Activated CD8-positive, alpha-beta memory T cell treated with anti-CD3 and anti-CD28 coated beads, Interleukin-2, amount 10 ng/mL, durations not matched to agents 7 days and 5 days (primary cell): ENCODE measurements at places on chromosomes 1 and 21. TPM values are rescaled to one million over a fixed set of nuclear protein-coding genes. Genes with fewer than 3 reads are reported as not detected.

Gene MMEL1
- total RNA-seq: 0.58 TPM

Gene C1QA
- total RNA-seq: not detected

Gene TCEA3
- total RNA-seq: 1.3 TPM

Gene SLC35F3
- total RNA-seq: 13.8 TPM

GRCh38 chr1:156115514-156116374 is 1.2 kb downstream of the LMNA start:
- peak overlapping the region; percentile 63 for H3K27ac ChIP-seq
- peak overlapping the region; percentile 83 for H3K4me3 ChIP-seq
- H3K36me3 ChIP-seq: no peaks in the 10 kb centered on the region
- no peak for DNase-seq
- peaks cover 37% of the 10 kb centered on the region for H3K4me1 ChIP-seq

GRCh38 chr1:228918335-228918734 is 183.1 kb downstream of the RHOU start:
- peaks cover 18% of the 10 kb centered on the region for H3K4me1 ChIP-seq
- H3K36me3 ChIP-seq: peaks cover 4% of the 10 kb centered on the region
- H3K4me3 ChIP-seq: no peak overlapping the region
- DNase-seq: no peak
- H3K27ac ChIP-seq: no peak overlapping the region

GRCh38 chr1:206923009-206923960 is 1.5 kb upstream of the FCMR start:
- H3K27me3 ChIP-seq: no peaks in the 10 kb centered on the region
- no peak overlapping the region for H3K4me3 ChIP-seq
- DNase-seq: peak; percentile 86

GRCh38 chr1:222372221-222372620 is 175.7 kb downstream of the HHIPL2 start:
- H3K36me3 ChIP-seq: no peaks in the 10 kb centered on the region
- no peak overlapping the region for H3K4me3 ChIP-seq
- no peaks in the 10 kb centered on the region for H3K4me1 ChIP-seq
- no peak for DNase-seq
- H3K27ac ChIP-seq: no peak overlapping the region
- H3K27me3 ChIP-seq: no peaks in the 10 kb centered on the region

DNA sequence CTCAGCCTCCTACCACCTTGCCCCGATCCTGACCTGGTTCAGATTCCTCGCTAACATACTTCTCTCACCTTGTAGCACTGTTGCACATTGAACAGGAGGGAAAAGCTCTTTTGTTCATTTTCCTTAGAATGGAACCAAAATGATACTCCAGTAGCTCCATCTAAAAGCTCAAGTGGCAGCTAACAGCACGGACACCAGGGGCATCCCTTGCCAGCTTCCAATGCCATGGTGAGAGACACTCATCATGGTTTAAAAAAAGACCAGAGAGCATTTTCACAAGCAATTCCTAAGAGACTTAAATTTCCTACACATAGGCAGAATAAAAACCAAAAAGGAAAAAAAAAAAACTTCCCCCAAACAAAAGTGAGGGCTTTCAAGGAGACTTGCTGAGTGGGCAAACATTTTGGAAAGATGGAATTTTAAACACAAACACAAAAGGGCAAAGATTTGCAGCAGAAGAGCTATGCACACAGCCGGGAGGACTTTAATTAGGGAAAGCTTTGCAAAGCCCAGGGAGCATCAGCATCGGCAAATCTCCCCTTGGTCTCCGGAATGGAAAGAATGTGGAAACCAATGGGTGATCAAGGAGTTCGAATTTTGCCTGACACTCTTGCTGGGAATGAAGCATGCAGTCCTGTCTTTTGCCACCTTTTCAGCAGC is 84.3 kb downstream of the CAPZB start:
- H3K36me3 ChIP-seq: peaks cover 21% of the 10 kb centered on the region
- peaks cover 16% of the 10 kb centered on the region for H3K4me1 ChIP-seq
- DNase-seq: no peak
- H3K27me3 ChIP-seq: no peaks in the 10 kb centered on the region
- H3K4me3 ChIP-seq: no peak overlapping the region
